ENCODE measurements at places on chromosomes 3 and 15.

- DNase-seq: no peak
Measured at GRCh38 chr3:121630355-121630754, 30.3 kb downstream of the HCLS1 start.

- DNase-seq: no peak
Measured at GRCh38 chr3:16298891-16299290, 33.9 kb downstream of the OXNAD1 start.

- DNase-seq: no peak
Measured at GRCh38 chr3:117536006-117536405, 826.4 kb downstream of the TUSC7 start.

GRCh38 chr3:4900298-4900697 is 78.9 kb upstream of the BHLHE40 start:
- DNase-seq: no peak

DNA sequence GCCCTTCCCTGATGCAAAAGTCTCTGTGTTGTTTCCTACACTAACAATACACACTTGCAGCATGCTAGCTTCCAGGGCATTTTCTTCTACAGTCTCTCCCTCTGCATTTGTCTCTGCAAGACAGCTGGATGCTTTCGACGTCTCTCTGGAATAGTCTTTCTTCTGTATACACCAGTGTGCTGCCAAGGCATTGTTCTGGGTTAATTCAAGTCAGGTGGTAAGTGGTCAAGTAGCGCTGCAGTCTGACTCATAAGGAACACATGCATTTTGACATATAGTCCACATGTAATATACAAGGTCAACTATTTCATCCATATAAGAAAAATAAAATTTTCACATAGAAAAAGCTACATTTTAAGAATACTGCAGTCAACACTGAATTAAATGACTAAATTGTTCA is 92.7 kb downstream of the MYLK start:
- DNase-seq: no peak

DNA sequence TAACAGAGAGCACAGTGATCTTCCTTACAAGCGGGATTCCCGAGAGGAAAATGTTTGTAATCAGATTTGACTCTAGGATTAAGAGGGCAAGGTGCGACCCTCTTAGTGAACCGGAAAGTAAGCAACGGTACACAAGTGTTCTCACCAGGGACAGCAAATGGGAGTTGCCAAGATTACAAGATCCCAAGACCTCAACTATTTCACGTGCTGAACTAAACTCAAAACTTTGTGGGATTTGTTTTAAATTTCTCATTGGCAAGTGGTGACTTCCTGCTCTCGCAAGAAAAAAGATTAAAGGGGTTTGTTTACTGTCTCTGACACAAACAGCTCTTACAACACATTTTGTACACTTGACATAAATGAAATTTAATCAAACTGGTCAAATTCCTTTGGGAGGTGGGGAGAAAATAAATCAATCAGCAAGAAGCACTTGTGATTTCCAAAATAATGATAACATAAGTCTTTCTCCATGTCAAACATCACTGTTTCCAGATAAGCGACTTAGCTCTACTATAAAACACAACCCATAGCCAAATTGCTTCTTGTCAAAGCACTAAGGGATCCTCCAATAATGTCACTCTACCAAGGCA is 2.2 kb upstream of the PGPEP1L start:
- DNase-seq: no peak

DNA sequence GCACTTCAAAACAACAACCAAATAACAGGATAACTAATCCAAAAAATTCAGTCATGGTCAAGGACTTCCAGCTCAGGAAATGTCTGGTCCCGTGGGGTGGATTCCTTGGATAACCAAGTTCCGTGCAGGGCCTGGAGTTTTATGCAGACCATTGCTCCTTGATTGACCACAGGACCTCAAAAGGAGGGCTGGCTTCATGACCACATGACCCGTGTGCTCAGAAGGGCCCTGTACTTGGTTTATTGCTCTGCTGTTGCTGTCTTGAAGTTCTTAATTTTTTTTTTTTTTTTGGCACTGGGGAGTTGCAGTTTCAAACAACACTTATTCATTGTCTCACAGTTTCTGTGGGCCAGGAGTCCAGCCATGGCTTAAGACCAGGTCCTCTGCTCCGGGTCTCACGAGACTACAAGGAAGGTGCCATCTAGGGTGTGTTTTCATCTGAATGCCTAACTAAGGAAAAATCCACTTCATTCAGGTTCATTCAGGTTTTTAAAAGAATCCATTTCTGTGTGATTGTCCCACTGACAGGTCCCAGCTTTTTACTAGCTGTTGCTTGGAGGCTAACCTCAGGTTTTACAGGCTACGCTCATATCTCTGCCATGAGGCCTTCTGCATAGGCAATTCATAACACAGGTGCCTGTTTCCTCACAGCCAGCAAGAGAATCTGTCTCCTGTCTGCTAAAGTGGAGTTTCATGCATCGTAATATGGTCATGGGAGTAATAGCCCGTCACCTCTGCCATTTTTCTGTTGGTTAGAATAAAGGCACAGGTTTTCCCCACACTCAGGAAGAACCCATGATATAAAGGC is 65.3 kb downstream of the FLNB start:
- no peak for DNase-seq

GRCh38 chr3:12349895-12350811 is 61.3 kb downstream of the PPARG start:
- DNase-seq: no peak

DNA sequence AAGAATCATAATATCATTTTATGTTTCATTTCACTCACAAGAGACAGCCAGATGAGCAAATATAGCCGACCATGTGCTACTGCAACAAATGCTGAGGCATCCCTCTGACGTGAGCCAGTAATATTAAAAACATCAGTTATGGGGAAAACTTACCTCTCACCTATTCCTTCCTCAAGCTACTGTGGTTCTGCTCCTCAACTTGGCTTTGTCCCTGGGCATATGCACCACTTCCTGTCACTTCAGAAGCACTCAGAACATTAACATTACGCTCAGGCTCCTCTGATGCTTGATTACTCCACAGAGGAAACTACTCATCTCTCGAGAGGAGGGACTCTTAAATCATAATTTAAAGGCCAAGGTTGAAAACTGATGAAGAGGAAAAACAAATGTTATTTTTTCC is 457.0 kb upstream of the ALCAM start:
- DNase-seq: peak; percentile 24

GRCh38 chr3:187871848-187872247 is 126.6 kb upstream of the BCL6 start:
- DNase-seq: no peak

DNA sequence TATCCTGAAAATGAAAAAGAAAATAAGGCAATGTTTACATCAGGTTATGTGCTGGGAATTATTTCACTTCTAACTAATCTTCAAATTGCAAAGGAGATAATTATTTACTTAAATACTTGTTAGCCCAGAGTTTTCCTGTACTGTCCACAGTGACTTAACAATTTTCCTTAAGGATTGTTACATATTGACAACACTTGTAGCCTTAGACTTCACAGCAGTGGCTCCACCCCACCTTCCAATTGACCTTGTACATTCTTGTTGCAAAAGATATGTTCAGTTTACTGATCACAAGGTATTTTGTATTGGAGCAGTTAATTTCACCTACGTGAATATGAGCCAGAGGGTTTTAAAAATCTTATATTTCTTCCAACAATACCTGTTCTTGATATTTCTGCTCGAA is 376.9 kb downstream of the CNTN6 start:
- DNase-seq: no peak

DNA sequence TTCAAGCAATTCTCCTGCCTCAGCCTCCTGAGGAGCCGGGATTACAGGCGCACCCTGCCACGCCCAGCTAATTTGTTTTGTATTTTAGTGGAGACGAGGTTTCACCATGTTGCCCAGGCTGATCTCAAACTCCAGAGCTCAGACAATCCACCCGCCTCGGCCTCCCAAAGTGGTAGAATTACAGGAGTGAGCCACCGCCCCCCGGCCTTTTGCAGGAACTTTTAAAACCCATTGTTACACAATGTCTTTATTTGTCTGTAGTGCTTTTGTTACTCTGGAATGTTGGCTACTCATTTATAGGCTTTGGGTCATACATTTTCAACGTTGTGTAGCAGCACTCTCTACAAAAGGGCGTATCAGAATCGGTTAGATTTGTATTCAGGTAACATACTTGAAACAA is 499.1 kb downstream of the ROBO2 start:
- DNase-seq: no peak

GRCh38 chr3:187896646-187897045 is 151.4 kb upstream of the BCL6 start:
- DNase-seq: no peak

GRCh38 chr3:127027811-127028548 is 45.1 kb downstream of the PLXNA1 start:
- DNase-seq: no peak

- no peak for DNase-seq
Measured at GRCh38 chr3:115255197-115255585, 108.1 kb upstream of the ZBTB20 start.

DNA sequence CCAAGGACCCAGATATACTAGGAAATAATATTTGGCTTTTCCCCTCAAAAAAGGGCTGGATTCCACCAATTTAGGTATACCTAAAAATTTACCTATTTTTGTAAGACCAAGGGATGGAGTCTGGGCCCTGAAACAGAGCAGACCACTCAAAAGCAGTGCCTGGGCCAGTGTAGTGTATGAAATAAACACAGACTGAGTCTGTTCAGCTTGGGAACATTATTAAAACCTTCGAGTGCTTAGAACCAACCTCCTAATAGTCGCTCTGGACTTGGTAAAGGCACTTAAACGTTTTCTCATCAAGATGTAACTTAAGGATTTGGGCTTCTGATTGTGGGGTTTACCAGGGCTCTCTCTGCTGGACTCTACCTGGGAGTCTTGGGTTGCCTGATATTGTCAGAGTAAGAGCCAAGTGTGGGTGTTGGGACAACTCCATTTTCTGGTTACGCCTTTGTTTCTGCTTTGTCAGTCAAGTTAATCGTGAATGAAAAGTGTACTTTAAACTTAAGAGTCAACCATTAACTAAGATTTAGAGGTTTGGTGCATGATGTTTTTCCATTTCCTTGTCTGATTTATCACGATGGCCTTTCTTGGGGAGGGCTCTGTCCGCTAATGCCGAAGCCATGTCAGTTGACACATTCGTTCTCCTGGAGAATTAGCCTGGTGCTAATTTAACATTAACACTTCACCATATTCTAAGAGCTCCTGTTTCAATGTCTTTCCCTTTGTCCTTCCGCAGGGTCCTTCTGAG is 221.0 kb upstream of the TPM1 start:
- no peak for DNase-seq

DNA sequence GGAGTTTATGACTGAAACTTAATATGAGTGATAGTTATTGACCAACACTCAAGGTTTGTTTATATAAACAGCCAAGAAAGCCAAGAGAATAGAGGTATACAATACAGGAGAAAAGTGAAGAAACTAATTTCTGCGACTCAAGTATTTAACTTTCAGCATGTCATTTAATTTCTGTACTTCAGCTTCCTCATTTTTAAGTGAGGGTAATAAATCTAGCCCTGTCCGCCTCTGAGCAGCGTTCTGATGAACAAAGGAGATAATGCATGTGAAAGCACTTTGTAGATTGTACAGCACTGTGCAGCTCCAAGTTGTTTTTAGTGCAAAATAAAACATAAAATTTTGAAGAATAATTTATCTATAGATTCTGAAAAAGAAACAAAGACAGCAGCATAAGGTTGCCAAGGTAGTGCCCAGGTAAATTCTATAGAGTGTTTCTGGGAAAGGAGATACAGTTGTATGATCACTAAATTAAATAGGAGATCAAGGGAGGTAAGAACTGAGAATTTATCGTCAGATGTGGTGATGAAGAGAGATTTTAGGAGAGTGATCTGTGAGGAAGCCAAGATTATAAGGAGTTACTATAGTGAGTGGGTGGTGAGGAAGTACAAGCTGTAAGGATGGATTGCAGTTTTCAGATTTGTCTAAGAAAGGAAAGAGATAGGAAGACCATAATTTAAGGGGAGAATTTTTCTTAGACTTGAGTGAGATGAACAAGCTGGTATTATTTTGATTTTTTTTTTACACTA is 71.3 kb downstream of the RASA2 start:
- peak; percentile 83 for DNase-seq

GRCh38 chr15:72092006-72092405 is 25.9 kb downstream of the MYO9A start:
- DNase-seq: no peak

DNA sequence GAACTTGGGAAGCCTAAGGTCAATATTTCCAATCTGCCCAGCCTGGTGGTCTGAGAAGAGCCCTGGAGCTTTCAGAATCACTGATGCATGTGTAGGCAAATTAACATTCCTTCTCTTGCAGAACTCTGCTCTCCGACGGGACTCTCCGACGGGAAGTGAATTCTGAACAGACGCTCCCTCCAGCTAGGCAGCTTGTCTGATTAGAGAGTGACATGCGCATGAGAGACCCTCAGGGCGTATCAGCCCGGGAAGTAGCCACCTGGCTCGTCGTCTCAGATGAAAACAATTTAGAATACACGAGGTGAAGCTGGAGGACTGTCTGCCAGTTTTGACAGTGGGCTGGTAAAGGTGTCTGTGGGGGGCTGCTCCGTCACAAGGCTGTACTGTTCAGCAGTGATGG is 103.1 kb downstream of the DGKG start:
- no peak for DNase-seq

DNA sequence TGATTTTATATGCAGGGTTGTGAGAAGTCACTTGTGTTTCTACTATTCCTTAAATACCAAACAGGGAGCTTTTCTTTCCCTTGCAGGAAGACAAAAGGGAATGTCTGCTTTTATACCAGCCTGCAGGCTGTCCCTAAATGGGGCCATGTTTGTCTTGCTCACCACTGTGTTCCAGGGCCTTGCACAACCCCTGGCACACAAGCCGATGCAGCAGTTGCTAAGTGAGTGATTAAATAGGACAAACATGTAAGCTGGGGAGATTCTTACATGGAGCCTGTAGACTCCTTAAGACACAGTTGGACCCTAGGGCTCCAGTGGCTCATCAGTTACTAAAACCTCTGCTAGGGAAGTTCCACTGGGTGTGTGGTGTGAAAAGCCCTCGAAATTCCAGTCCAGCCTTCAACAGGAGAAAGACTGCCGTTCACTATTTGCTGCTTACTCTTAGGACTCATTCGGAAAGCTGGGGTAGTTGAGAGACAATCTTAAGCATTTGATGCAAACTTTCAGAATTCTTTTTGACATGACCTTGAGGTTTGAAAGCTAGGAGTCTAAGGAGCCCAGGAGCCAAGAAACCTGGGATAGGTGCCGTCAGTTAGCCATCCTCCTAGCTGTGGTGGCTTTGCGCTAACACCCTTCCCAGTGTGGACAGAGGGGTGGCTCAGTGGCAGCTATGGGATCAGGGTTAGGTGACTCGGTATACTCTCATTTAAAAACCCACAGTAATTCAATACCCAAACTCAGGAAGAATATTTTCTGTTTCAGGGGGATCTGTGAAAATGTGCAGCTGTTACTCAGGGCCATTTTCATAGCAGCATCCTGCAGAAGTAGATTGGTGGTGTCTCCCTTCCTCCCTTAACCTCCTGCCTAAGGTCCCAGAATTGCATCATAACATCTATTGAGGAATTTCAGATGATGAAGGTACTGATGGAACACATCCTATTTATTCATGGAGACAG is 39.1 kb downstream of the SYNM start:
- no peak for DNase-seq

All from KBM-7 (cell line).